ENCODE measurements at places on chromosomes 5 and 9. TPM values are rescaled to one million over a fixed set of nuclear protein-coding genes. Genes with fewer than 3 reads are reported as not detected.

SLC1A1 gene
- 1.7 TPM for total RNA-seq

CLINT1 gene
- total RNA-seq = 81.8 TPM

RNF180 gene
- 0.31 TPM for total RNA-seq

KCNMB1 gene
- not detected for total RNA-seq

PCDHB2 gene
- total RNA-seq = 4.1 TPM

BAAT gene
- total RNA-seq = 0.58 TPM

DIRAS2 gene
- not detected for total RNA-seq

CTSV gene
- 15.2 TPM for total RNA-seq

FOXD4L5 gene
- total RNA-seq = not detected

PCDHGB3 gene
- total RNA-seq = 0.35 TPM

PHF24 gene
- 0.26 TPM for total RNA-seq

FAM200C gene
- total RNA-seq = 2.5 TPM

ADCY2 gene
- not detected for total RNA-seq

LAMC3 gene
- total RNA-seq = 1.5 TPM

FSTL4 gene
- 4.0 TPM for total RNA-seq

NOL8 gene
- 31.3 TPM for total RNA-seq

HRH2 gene
- total RNA-seq = 0.71 TPM

IFNK gene
- total RNA-seq = not detected

SPACA9 gene
- 4.6 TPM for total RNA-seq

IFNA21 gene
- not detected for total RNA-seq

NR4A3 gene
- total RNA-seq = 2.0 TPM

ARSI gene
- total RNA-seq = 42.9 TPM

PDZD2 gene
- 0.07 TPM for total RNA-seq

LCP2 gene
- not detected for total RNA-seq

SPAAR gene
- total RNA-seq = not detected

SOWAHA gene
- 0.14 TPM for total RNA-seq

TRIM36 gene
- 1.7 TPM for total RNA-seq

ARL14EPL gene
- 0.07 TPM for total RNA-seq

OTP gene
- 0.07 TPM for total RNA-seq
